CD4-positive, alpha-beta T cell (primary cell): ENCODE measurements at places on chromosomes 6 and 20.

- no peaks in the 10 kb centered on the region for H3K36me3 ChIP-seq
- H3K27ac ChIP-seq, result no peak overlapping the region
- no peaks in the 10 kb centered on the region for H3K27me3 ChIP-seq
- no peaks in the 10 kb centered on the region for H3K4me1 ChIP-seq
- DNase-seq, result no peak
Measured at GRCh38 chr6:134720353-134721059, 229.4 kb downstream of the ALDH8A1 start.

DNA sequence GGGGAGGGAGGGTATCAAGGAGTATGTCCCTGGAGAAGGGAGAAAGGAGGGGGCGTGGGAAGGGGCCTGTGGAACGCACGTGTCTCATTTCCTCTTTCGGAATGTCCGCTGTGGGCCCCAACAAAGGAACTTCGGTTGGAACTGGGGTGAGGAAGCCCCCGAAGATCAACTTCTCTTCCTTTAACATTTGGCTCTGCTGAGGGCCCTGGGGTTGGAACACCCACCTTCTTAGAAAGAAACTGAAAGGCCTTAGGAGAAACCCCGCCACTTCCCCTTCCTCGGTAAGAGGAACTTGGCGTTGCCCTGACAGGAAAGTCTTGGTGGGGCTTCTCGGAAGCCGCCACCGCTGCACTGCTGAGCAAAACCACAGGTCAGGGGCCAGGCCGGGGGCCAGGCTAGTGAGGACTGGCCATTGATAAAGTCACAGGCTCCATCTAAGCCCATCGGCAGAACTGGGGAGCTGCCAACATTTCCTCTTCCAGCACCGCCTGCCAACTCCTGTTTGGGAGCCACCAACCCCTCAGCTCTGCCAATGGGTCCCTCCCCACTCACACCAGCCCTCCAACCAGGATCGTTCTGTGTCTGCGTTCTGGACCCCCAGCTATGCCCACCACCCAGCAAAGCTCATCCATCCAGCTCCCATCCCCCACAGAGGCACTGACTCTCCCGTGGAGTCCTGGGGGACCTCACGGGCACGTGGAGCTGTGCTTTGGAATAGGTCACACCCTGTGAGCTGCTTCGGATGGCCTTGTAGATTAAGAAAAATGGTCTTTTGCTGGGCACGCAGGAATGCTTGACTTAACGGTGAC is 44.8 kb downstream of the FGD2 start:
- H3K4me3 ChIP-seq, result peak overlapping the region; percentile 37
- H3K27ac ChIP-seq, result peak overlapping the region; percentile 78
- no peaks in the 10 kb centered on the region for H3K27me3 ChIP-seq
- peak; percentile 30 for DNase-seq

DNA sequence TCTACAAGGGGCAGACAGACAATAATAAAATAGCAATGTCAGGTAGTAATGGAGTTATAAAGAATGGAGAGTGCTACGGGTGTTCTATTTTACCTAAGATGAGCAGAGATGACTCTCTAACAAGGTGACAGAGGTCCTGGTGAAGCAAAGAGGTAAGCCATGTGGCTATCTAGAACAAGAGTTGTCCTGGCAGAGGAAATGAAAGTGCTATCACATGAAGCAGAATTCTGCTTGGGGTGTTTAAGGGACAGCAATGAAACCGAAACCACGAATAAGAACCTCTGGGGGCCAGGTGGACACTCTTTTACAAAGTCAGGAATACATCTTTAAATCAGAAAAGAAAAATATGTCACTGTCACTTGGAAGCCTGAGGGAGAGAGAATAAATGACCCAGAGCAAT is 37.9 kb upstream of the IRAK1BP1 start:
- H3K4me1 ChIP-seq, result no peaks in the 10 kb centered on the region
- no peaks in the 10 kb centered on the region for H3K27me3 ChIP-seq
- DNase-seq, result no peak
- H3K4me3 ChIP-seq, result no peak overlapping the region
- H3K27ac ChIP-seq, result no peak overlapping the region

GRCh38 chr6:149335924-149336608 is 18.6 kb downstream of the TAB2 start:
- H3K36me3 ChIP-seq, result no peaks in the 10 kb centered on the region
- no peaks in the 10 kb centered on the region for H3K27me3 ChIP-seq
- peaks cover 24% of the 10 kb centered on the region for H3K4me1 ChIP-seq

GRCh38 chr20:5657190-5657875 is 92.9 kb upstream of the SHLD1 start:
- no peak for DNase-seq
- no peak overlapping the region for H3K4me3 ChIP-seq
- H3K36me3 ChIP-seq, result no peaks in the 10 kb centered on the region
- H3K27me3 ChIP-seq, result no peaks in the 10 kb centered on the region
- H3K4me1 ChIP-seq, result peaks cover 24% of the 10 kb centered on the region

GRCh38 chr20:63072231-63072791 is 65.5 kb upstream of the BHLHE23 start:
- no peak overlapping the region for H3K27ac ChIP-seq
- DNase-seq, result no peak
- H3K27me3 ChIP-seq, result peaks cover 32% of the 10 kb centered on the region
- H3K4me1 ChIP-seq, result peaks cover 4% of the 10 kb centered on the region
- H3K36me3 ChIP-seq, result no peaks in the 10 kb centered on the region

DNA sequence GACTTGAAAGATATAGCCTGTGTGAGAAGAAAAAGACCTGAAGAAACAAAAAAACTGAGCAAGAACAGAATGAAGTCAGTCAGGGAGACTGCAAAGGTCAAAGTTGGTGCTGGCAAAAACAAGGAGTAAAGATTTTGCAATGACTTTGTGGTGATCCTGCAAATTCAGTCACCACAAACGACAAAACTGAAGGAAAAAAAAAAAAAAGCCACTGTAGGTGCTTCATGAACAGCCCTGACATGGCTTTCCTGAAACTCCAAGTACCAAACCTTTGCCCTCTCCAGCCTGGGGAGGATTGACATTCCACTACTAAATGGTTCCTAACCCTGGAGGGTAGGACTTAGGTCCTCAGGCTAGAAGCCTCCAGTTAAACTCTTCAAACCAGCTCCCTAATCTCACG is 114.7 kb upstream of the BEND3 start:
- H3K27me3 ChIP-seq, result no peaks in the 10 kb centered on the region
- no peak for DNase-seq
- no peak overlapping the region for H3K4me3 ChIP-seq

GRCh38 chr6:39040080-39040673 is 8.4 kb upstream of the GLP1R start:
- H3K36me3 ChIP-seq, result no peaks in the 10 kb centered on the region
- no peak overlapping the region for H3K4me3 ChIP-seq
- no peak for DNase-seq
- no peak overlapping the region for H3K27ac ChIP-seq
- H3K4me1 ChIP-seq, result no peaks in the 10 kb centered on the region

DNA sequence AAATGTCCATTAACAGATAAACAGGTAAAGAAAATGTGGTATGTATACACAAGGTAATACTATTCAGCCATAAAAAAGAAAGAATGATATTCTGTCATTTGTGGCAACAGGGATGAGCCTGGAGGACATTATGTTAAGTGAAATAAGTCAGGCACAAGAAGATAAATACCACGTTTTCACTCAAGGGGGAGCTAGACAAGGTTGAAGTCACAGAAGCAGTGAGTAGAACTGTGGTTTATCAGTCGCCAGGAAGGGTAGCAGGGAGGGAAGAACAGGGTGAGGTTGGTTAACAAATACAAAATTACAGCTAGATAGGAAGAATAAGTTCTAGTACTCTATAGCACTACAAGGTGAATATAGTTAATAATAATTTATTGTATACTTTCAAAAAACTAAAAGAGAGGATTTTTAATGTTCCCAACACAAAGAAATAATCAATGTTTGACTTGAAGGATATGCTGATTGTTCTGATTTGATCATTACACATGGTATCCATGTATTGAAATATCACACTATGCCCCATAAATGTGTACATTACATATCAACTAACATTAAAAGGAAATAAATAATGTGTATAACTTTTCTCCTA is 21.1 kb downstream of the RTN4IP1 start:
- peaks cover 9% of the 10 kb centered on the region for H3K36me3 ChIP-seq
- no peaks in the 10 kb centered on the region for H3K27me3 ChIP-seq
- H3K4me1 ChIP-seq, result no peaks in the 10 kb centered on the region

GRCh38 chr6:117928833-117929232 is 21.8 kb downstream of the SLC35F1 start:
- no peak overlapping the region for H3K27ac ChIP-seq
- H3K4me1 ChIP-seq, result no peaks in the 10 kb centered on the region
- H3K36me3 ChIP-seq, result no peaks in the 10 kb centered on the region

DNA sequence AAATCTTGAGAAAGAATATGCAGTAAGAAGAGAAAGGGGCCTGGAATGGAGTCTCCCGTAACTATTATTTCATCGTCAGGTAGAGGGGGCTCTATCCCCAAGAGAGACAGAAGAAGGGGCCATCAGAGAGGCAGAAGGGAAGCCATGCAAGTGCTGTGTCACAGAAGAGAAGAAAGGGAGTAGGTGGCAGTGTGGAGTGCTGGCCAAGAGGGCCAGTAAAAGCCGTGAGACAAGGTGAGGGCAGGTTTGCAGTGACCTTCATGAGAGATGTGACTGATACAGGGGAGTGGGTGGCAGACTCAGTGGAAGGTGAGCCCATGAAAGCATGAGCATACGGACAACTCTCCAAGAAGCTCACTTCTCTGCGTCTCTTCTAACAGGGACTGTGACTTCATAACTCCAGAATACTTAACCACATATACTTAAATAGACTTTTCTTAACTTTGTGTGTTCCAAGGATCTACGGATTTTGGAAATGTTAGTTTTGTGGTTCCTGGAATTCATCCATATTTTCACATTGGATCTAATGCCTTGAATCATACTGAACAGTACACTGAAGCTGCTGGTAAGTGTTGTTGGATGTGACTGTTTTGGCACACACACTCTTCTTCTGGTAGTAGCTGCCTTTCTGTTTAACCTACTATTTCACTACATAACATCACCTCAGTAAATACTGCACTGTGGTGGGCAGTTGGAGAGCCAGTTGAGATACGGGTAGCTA is 15.6 kb downstream of the PM20D2 start:
- peaks cover 44% of the 10 kb centered on the region for H3K36me3 ChIP-seq
- H3K27ac ChIP-seq, result no peak overlapping the region
- H3K4me3 ChIP-seq, result no peak overlapping the region

DNA sequence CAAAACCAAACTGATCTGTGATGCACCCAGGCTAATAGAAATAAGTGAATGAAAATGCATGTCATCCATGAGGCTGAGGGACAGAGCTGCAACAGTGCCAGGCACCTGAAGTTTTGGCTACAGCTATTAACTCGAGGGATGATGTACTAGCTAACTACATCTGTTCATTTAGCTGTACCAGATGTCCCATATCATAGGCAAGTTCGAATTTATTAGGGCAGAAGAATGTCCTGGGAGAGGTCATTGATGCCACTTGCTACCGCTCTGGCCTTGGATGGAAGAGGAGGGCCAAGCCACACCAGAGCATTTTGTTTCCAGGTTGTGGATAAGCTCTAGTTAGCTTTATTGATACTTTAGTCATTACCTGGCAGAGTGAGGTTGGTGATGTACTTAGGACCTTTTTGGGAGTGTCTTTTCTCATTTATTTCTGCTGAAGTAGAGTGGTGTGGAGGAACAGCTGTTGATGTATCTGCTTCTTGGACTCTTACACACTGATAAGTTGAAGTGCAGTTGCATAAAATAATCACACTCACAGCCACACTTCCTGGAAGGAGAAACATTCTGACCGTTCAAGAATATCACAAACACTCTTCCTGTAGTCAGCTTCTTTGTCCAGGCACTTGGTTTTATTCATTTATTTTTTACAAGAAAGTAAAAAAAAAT is 8.2 kb downstream of the ZFAND3 start:
- no peak overlapping the region for H3K27ac ChIP-seq
- no peak overlapping the region for H3K4me3 ChIP-seq
- no peaks in the 10 kb centered on the region for H3K36me3 ChIP-seq
- DNase-seq, result no peak
- H3K4me1 ChIP-seq, result peaks cover 18% of the 10 kb centered on the region
- no peaks in the 10 kb centered on the region for H3K27me3 ChIP-seq

- DNase-seq, result no peak
- H3K4me1 ChIP-seq, result peaks cover 64% of the 10 kb centered on the region
- H3K27ac ChIP-seq, result no peak overlapping the region
- H3K36me3 ChIP-seq, result peaks cover 40% of the 10 kb centered on the region
Measured at GRCh38 chr20:51489611-51490010, 52.9 kb downstream of the NFATC2 start.

DNA sequence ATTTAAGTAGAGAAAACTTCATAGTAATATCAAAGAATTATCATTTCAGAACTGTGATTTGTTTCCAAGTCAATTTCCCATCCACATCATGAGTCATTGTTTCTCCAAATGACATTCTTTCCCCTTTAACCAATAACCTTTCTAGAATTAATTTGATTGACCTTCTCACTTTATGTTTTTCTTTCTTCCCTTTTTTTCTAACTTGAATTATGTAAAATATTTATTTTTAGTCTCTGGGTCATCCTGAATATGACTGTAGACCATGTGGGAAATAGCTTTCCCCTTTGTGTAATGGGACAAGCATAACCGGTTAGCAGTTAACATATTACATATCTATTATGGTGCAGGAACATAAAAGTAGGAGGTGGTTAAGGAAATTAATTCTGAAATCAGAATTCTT is 291.1 kb downstream of the GJA1 start:
- DNase-seq, result no peak
- H3K4me3 ChIP-seq, result no peak overlapping the region
- H3K27me3 ChIP-seq, result no peaks in the 10 kb centered on the region
- H3K27ac ChIP-seq, result no peak overlapping the region
- no peaks in the 10 kb centered on the region for H3K4me1 ChIP-seq

GRCh38 chr20:57332105-57333089 is 2.8 kb downstream of the SPO11 start:
- no peak overlapping the region for H3K4me3 ChIP-seq
- H3K27ac ChIP-seq, result no peak overlapping the region
- H3K36me3 ChIP-seq, result no peaks in the 10 kb centered on the region

DNA sequence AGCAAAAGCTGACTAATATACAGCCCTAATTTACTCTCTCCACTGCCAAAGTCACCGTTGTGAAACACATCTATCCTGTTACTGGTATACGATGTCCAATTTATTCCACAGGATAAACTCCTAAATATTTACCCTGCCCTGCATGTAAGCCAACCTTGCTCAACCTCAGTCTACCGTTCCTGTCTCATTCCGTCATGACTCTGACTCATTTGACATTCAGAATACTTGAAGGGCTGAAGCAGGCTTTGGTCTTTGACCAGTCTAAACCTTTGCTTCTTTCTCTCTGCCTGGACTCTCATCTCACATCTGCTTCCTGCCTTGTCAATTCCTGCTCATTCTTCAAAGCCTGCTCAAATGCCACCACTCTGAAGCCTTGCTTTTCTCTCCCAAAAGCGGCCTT is 157.5 kb downstream of the SCP2D1 start:
- no peak for DNase-seq
- no peaks in the 10 kb centered on the region for H3K27me3 ChIP-seq
- no peaks in the 10 kb centered on the region for H3K4me1 ChIP-seq
- H3K4me3 ChIP-seq, result no peak overlapping the region
- H3K36me3 ChIP-seq, result no peaks in the 10 kb centered on the region
